Stimulated activated CD4-positive, alpha-beta T cell treated with anti-CD3 and anti-CD28 coated beads, Interleukin-4, amount 100 ng/mL, for 24 hours (primary cell): ENCODE measurements at places on chromosomes 11 and 22.

- DNase-seq: no peak
These were observed 100.8 kb downstream of the ALX4 start for GRCh38 chr11:44208976-44209603.

DNA sequence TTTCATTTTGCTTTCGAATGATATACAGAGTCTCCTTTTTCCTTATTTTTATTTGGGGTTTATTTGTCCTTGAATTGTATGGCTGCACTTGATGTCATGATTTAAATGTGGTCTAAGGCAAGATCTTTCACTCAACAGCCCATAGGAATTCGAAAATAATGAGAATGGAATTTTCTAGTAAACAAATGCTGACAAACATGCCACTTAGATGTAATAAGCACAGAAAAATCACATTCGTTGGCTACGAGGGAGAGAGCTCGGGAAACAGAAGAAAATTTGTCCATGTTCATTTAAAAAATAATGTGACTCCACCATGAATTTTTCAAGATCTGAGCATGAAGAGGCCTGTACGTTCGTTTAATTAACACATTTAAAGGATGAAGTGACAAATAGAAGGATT, 73.0 kb downstream of the BLID start:
- DNase-seq: no peak

- no peak for DNase-seq
These were observed 26.5 kb upstream of the THY1 start for GRCh38 chr11:119449498-119449897.

DNA sequence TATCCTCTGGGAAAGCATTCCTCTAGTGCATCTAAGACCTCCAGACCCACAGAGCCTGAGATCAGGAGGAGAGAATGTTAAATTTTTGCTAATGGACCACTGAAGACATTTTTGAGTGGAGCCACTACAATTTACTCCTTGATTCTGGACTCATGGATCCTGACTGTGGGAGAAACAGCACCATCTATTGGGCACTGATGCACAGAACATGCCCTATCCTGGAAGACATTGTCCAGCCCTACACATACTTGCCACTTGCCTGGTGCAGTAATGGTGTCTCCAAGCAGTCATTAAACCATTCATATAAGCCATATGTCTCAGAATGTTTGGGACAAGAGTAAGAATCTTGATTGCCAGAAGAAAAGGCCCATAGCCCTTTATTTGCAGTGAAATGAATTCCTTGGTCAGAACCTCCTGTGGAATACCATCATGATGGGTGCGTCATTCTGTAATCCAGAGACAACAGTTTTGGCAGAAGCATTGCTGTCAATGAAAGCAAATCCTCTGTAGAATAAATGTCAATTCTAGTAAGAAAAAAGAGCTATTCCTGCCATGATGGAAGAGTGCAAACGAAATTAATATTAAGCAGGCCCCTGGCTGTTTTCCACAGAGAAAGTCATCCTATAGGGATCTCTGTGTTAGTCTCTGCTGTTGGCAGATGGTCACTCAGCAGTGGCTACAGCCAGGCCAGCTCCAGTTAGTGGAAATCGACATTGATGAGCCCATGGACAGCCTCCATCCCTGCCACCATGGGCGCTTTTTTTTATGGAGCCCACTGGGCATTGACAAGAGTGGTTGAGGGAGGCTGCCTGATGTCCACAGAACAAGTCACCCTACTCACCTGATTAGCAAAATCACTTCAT, 43.5 kb downstream of the GGTLC2 start:
- DNase-seq: peak; percentile 18

- DNase-seq: no peak
These were observed 415.4 kb downstream of the MN1 start for GRCh38 chr22:27386186-27386585.

GRCh38 chr11:71151561-71151960, 100.8 kb downstream of the SHANK2 start:
- no peak for DNase-seq

DNA sequence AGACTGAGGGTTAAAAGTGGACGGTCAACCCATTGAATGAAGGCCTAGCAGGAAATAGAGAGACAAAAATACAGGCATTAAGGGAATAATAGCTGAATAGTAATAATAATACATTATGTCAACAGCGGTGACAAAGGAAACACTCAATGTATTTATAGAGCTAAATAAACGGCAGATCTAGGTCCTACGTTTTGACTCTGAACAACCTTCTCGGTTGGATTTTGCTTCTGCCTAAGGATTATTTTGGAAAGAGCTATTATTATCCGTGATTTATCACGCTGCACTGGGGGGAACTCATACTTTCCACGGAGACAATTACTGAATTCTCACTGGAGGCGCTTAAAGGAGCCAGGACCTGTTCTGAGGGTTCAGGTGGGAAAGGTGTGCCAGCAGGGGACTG, 118.2 kb upstream of the KIRREL3 start:
- DNase-seq: no peak

GRCh38 chr11:10818594-10818993, 9.9 kb upstream of the EIF4G2 start:
- no peak for DNase-seq

- DNase-seq: no peak
These were observed 5.9 kb downstream of the TKFC start for GRCh38 chr11:61338783-61339489.

GRCh38 chr22:35419756-35420155, 19.8 kb downstream of the MCM5 start:
- DNase-seq: no peak

DNA sequence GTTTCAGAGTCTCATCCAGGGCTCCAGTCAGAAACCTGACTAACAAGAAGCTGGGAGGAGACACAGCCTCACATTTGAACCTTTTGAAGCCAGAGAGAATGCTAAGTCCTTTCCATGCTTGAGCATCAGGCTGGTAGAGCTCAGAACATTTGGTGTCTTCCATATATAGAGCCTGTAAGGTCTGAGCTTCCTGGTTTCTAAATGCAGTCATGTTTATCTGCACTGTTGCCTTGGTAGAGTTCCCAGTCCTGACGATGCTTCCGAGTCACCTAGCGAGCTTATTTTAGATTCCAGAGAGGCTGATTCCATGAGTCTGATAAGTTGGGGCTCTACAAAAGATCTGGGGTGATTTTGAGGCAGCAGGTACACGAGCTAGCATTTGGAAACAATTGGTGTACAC, 68.4 kb upstream of the SORL1 start:
- no peak for DNase-seq

DNA sequence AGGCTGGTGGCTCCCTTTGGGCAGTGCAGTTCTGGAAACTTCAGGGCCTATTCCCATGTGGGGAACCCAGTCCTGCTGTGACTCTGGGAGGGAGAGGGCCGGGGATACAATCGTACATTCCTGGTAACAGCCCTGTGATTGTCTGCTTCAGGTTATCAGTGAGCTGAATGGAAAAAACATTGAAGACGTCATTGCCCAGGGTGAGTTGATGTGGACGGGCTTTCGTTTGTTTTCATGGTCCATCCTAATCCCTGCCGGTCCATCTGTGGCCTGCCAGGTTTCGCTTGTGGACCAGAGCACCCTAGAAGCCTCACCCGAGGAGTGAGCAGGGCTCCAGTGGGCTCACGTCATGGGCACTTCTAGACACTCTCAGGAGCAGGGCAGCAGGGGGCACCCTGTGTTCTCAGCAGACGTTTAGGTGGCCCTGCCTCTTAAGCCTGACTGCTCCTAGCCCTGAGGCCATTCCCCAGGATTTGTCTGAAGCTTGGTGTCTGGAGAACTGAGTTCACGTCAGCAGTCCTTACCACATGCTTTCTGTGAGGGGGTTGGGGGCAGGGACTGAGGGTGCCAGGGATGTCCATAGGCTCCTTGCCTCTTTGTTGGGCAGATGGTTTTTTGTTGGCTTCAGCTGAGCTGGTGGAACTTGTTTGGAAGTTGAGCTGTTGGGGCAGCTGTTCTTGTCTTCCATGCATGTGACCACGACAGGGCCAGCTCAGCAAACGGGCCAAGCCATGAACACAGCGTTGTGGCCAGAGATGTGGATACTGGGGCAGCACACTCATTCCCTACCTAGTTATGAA, 1.9 kb downstream of the RPLP2 start:
- no peak for DNase-seq

- no peak for DNase-seq
These were observed 14.0 kb downstream of the ADAMTS8 start for GRCh38 chr11:130414107-130415080.

GRCh38 chr11:61048368-61049062, 53.8 kb upstream of the CD5 start:
- DNase-seq: no peak

DNA sequence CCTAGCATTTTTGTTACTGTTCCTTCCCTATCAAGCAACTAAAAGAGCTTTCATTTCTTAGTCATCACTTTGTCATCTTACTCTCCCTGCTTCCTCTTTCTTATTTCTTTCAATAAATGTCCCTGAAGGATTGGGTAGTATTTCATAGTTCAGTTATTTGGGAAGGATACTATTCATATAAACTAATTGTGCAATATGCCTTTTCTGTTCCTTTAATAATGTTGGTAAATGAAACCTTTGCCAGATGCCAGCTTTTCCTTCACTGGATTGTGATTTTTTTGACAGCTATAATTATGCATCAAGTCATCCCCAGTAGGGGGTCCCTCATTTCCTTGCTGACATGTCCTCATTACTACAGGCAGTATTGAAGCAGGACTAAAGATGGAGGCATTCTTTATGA, 101.7 kb downstream of the ATM start:
- no peak for DNase-seq

DNA sequence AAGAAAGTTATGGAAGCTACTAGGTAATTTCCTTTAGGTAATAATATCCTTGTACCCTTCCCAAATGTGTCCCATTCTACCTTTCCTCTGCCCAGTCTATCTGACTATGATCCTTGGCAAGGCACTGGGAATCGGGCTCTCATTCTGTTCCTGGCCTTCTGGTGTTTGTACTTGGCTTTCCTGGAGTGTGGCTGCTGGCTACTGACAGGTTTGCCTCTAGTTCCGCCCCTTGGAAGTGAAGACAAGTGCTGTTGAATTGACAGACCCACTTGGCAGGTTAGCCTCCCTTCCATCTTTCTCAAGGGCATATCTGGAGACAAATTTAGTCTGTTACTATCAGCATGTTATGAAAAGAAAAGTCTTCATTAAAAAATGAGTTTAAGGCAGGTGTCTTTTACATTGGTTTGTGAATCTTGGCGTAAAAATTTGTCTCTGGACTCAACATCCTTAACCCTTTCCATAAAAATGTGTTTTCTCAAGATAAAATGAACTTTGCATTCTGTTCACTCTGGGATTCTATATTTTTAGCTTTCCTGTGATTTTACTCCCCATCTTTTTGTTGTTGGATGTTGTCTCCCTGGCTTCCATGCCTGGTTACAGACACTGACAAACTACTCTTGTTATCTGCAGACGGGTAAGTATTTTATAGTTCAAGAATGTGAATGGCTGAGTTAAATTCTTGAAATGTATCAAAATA, 287.4 kb upstream of the PDGFD start:
- DNase-seq: no peak

GRCh38 chr11:116424615-116425261, 348.0 kb downstream of the BUD13 start:
- no peak for DNase-seq

GRCh38 chr22:36237462-36238372, 1.6 kb downstream of the APOL2 start:
- peak; percentile 38 for DNase-seq

DNA sequence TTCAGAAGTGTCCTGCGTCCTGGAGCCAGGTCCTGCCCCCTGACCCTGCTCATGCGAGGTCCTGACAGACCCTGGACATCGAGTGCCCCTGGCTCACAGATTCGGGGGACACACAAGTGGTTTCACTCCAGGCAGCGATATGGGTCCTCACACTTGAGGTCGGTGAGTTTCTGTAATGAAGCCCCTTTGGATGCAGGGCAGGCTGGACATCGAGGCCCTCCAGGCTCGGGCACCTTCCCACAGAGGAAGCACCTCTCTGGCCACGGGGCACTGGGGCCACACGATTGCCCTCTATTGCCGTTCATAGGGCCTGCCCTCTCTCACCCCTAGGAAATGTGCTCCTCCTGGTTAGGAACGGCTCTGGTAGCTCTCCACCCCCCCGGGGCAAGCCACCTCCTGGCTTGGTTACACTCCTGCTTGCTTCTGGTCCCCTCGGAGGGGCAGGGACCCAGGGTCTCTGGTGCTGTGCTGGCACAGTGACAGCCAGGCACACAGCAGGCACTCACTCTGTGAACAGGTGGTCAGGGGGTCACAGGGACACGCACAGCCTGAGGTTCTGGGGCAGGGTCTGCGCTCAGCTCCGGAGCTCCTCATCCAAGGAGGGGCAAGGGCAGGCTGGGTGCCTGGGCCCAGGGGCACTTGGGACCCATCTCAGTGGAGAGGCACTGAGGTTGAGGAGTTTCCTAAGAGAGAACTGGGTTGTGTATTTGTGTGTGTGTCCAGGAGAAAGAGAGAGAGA, 907.7 kb downstream of the BRD1 start:
- no peak for DNase-seq
